ENCODE measurements at places on chromosomes 3 and 15.

- DNase-seq: no peak
These were observed 3.5 kb upstream of the TGFBR2 start for GRCh38 chr3:30602946-30603345.

- peak; percentile 67 for DNase-seq
These were observed 88.6 kb upstream of the ZNF280D start for GRCh38 chr15:56821721-56822425.

- DNase-seq: peak; percentile 60
These were observed 41.3 kb downstream of the GLDN start for GRCh38 chr15:51382787-51383186.

DNA sequence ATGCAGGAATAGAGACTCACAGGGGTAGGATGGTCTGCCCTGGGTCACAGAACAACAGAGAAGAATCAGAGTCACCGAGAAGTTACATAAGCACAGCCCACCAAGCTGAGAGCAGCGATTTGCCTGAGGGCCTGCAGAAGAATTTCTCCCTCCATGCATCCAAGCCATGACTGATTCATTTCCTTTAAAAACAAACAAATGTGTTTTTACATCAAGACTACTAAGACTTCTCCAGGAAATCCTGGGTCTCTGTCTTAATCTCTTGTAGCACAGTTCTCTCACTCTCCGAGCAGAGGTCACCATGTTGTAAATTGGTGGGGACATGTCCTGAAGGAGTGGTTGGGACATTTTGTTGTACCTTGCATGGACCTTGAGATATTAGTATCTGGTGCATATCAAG, 159.8 kb downstream of the THSD4 start:
- no peak for DNase-seq

GRCh38 chr3:195284842-195285241, 13.9 kb upstream of the XXYLT1 start:
- no peak for DNase-seq
